Nephron progenitor cell (in vitro differentiated cells): ENCODE measurements at places on chromosomes 5 and 9.
A peak's percentile ranks its signal among the peaks of the same experiment; 100 is the strongest.

- peak; percentile 3 for DNase-seq
These were observed 33.1 kb upstream of the HTR4 start for GRCh38 chr5:148687427-148687826.

- no peak for DNase-seq
These were observed 30.7 kb downstream of the MSX2 start for GRCh38 chr5:174755106-174755505.

GRCh38 chr5:55415071-55415470 is 107.3 kb downstream of the MTREX start:
- DNase-seq: no peak

- no peak for DNase-seq
These were observed 80.4 kb downstream of the HMCN2 start for GRCh38 chr9:130345897-130346385.

DNA sequence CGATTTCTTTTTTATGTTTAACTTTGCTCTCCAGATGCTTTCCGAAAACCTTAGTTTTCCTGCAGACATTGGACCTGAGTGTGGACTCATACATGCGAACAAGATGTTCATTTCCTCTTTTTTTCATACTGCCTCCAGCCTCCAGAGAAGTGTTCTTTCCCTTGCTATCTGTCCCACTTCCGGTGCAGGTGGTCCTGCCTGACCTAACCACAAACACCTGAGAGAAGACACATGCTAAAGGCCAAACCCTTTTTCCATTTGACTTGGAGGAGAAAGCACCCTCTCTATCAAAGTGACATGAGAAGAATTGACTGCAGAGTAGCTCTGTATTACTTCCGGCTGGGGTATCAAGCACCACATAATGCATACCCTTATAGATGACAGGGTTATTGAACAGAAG is 334.0 kb downstream of the ARHGEF28 start:
- no peak for DNase-seq

DNA sequence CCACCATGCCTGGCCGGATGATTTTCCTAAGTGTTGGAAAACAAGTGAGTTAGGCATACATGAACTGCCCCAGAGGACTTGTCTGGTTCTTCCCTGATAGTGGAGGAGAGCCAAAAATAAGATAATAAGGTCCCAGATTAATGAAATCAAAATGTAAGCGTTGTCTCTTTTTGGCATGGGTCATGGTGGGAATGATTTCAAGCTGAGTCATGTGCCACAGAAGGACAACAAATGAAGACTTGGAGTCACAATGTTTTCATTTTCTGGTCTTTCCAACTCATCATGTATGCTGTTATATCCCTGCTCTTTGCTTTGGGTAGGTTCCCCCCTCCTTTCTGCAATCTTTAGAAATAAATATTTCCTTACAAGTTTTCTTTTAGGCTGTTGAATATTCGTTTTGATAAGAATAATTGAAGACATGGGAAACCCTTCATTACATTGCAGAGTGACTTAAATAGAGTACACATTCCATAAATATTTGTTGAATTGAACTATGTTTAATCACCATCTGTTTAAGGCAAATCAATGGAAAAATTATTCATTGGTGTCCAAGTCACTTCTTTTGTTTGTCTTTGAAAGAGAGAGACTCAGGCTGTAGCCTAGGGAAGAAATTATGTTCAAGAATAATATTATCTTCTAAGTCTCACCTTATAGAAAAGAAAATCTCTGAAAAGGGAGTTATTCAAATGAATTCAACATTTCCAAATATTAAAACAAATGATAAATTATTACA is 196.3 kb downstream of the CSNK1G3 start:
- no peak for DNase-seq

DNA sequence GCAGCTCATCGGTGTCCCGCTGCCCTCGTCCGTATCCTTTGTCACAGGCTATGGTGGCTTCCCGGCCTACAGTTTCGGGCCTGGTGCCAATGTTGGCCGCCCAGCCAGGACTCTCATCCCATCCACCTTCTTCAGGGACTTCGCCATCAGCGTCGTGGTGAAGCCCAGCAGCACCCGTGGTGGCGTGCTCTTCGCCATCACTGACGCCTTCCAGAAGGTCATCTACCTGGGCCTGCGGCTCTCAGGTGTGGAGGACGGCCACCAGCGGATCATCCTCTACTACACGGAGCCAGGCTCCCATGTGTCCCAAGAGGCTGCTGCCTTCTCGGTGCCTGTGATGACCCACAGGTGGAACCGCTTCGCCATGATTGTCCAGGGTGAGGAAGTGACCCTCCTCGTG is 41.9 kb downstream of the COL15A1 start:
- DNase-seq: no peak
